ENCODE measurements at places on chromosomes 11 and 22.

DNA sequence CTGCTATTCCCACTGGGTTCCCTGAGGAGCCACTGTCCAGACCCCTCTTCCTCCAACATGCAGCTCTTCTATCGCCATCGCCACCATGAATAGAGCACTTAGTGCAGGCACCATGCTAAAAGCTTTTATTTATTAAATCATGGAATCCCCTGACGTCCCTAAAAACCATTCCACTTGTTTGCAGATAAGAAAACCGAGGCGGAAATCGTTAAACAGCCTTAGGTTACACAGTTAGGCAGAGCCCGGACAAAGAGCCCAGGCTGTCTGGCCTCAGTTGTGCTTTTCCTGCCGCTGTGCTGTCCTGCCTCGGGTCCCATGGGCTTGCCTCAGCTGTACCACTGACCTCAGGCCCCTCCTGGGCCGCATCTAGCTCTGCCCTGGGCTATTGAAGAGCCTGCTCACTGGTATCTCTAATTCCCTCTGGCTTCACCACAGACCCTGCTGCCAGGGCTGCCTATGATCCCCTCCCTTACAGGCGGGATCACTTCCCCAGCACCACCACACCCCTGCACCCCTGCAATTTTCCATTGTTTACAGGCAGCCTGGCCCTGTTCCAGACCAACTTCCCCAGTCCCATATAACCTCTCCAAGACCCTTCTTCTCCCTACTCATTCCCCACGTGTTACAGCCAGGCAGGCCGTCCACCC, 13.0 kb upstream of the TUB start:
- no peak for DNase-seq

GRCh38 chr11:2828585-2829330, 56.8 kb downstream of the CDKN1C start:
- no peak for DNase-seq

- DNase-seq: peak; percentile 43
Measured at GRCh38 chr11:8871171-8871775, 39.7 kb upstream of the AKIP1 start.

DNA sequence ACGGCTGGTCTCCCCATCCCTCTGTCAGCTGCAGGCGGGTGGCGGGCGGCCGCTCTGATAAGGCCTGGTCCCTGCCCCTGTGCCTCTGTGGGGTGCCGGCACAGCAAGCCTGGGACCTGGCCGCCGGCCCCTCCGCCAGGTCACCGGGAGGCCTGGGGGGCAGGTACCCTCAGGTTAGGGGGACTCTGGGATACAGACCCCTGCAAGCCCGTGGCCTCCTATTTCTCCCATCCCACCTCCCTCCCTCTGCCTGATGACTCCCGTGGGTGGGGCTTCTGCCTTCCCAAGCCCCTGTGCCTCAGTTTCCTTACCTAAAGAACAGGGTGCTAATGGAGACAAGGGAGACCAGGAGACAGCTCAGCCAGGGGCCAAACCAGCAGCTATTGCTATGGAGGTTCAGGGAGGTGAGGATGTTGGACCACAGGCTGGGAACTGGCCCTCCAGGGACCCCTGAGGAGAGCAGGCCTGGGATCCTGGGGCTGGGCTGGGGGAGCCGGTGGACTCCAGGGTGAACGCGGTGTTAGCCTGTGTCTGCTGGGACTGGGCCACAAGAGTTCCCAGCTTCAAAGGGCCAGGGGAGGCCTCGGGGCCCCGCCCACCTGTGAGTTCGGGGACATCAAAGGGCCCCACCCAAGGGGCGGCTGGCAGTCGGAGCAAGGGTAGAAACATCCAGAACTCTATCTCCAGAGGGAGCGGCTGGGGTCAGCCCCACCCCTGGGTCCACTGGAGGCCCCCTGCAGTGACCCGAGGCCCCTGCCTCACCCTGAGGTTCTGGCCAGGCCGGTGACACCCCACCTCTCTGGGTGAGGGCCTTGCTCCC, 32.0 kb upstream of the TH start:
- no peak for DNase-seq

DNA sequence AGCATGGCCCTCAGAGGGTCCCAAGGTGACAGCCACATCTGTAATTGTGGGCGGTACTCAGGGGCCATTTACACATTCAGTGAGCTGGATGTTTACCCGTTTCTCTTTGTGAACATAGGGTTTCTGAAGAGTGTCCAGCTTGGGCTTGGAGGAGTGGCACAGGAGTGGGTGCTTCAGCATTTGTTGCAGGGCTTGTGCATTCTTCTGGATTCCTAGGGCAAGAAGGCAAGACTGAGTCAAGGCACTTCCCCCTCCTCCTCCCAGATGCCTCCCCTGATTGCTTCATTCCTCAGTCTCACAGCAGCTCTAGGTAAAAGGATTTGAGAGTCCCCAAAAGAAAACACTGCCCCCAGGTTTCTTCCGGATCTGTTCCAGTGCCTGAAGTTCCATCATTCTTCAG, 95.4 kb downstream of the RNF169 start:
- no peak for DNase-seq

DNA sequence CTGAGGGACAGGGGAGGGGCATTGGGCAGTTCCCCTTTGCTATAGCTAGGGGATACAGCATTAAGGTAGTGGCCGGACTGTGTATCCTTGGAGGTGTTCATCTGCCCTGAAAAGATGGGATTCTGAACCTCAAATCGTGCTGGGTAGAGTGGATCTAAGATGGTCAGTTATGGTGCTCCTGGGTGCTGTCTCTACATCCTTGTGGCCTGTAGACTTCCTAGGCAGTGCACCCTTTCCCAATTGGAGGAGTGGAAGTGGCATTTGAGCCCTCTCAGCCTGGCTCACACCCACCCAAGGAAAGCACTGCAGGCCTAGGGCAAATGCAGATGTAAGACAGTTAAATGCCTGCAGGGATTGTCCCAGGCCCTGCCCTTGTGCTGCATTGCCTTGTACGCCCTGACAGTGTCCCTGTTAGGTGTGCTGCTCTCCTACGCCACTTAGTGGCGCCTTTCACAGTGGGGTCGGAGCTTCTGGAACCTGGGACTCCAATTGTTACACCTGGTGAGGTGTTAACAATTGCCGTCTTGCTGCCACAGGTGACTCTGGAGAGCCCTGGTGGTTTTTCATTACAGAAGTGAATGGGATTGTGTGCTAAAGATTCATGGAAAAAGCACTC, 35.0 kb downstream of the PPFIBP2 start:
- no peak for DNase-seq

DNA sequence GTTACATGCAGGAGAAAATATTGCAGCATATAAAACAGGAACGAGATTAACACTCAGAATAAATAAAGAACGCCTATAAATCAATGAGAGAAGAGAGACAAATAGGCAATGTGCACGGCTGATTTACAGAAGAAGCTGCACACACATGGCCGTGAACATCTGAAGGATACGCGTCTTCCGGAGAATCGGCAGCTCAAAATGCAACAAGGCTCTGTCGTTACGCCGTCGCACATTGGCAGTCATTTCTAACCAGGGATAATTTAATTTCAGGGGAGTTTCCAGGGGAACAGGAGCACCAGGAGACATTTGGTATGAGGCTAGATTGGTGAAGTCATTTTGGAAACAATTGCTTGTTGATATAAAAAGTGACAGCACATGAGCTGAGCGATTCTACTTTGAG, 745.2 kb downstream of the BRD1 start:
- DNase-seq: no peak

DNA sequence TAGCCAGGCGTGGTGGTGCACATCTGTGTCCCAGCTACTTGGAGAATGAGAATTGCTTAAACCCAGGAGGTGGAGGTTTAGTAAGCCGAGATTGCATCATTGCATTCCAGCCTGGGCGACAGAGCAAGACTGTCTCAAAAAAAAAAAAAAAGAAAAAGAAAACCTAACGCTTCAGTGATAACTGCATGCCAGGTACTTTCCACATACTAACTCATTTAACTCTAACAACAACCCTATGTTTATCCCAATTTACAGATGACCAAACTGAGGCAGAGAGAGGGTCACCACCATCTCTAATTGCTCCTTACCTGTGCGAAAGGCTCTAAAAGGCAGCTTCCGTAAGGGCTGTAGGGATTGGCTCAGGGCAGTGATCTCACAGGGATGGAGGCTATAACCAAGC, 11.6 kb downstream of the PISD start:
- DNase-seq: no peak

DNA sequence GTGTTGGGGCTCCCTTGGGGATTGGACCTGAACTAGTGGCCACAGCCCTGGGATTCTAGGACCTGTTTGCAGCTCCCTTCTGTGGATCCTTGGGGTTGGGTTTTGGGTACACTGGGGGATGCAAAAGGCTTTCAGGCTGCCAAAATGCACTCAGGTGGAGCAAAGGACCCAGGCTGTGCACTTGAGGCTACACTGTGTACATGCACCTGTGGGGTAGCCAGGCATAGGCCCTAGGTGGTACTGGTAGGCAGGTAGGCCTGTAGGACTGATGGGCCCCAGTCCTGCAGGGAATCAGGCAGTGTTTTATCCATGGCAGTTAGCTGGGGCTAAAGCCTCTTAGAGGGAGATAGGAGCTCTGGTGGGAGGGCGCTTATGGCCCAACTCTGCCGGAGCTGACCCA, 542.3 kb downstream of the LUZP2 start:
- DNase-seq: no peak

- no peak for DNase-seq
Measured at GRCh38 chr11:113595810-113596594, 110.1 kb downstream of the TMPRSS5 start.

DNA sequence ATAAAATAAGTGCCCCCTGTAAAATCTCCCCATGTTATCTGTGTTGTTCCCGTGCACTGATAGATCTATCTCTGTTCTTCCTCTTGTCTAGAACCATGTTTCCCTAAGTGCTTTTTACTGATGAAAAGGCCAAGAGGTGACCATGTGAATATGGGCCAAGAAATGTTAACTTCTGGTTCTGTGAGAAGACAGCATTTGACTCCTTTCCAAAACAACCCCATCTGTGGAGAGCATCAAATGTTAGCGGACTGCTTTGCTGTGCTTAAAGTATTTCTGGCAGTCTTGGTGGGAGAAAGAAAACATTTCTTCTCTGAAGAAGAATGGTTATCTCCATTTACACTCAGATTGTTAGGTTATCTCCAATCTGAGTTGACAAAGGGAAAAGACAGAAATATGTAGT, 58.6 kb upstream of the GUCY1A2 start:
- no peak for DNase-seq

GRCh38 chr11:11543656-11544055, 78.1 kb downstream of the GALNT18 start:
- DNase-seq: no peak
